Omental fat pad (tissue), 4 donors: ENCODE measurements at places on chromosomes 5 and 9. TPM values are rescaled to one million over a fixed set of nuclear protein-coding genes. Genes with fewer than 3 reads are reported as not detected.

DNA sequence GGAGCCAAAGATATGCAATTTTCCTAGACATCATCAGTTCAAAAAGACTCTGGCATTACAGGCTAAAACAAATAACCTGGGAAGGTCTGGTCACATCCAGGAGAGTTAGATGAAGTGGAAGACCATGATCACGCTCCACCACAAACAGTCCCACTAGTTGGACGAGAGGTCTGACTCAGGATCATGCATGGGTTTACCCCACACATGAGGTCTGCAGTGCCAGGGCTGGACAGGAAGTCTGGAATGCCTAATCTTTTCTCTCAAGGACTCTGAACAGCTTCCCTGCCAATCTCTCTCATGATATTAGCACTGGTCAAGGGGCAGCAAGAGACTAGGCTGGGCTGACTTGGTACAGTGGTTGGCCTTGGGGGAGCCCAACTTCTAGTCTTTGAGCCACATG is 7.1 kb downstream of the PRUNE2 start:
- DNase-seq, result no peak

GRCh38 chr5:170312666-170313065 is 15.1 kb upstream of the LCP2 start:
- DNase-seq, result no peak

ARID3C gene
- total RNA-seq, result not detected

DNA sequence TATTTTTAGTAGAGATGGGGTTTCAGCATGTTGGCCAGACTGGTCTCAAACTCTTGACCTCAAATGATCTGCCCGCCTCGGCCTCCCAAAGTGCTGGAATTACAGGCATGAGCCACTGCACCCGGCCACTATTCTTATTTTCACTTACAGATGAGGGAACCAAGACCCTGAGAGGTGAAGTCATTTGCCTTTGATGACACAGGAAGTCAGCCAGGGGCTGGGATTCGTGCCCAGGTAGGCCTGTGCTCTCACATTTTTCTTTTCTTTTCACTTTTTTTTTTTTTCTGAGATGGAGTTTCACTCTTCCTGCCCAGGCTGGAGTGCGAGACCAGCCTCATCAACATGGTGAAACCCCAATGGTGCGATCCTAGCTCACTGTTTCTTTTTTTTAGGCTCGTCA is 22.2 kb downstream of the ENG start:
- no peak for DNase-seq

- no peak for DNase-seq
Observed at GRCh38 chr9:33620738-33621439, 96.8 kb downstream of the ANKRD18B start.

DNA sequence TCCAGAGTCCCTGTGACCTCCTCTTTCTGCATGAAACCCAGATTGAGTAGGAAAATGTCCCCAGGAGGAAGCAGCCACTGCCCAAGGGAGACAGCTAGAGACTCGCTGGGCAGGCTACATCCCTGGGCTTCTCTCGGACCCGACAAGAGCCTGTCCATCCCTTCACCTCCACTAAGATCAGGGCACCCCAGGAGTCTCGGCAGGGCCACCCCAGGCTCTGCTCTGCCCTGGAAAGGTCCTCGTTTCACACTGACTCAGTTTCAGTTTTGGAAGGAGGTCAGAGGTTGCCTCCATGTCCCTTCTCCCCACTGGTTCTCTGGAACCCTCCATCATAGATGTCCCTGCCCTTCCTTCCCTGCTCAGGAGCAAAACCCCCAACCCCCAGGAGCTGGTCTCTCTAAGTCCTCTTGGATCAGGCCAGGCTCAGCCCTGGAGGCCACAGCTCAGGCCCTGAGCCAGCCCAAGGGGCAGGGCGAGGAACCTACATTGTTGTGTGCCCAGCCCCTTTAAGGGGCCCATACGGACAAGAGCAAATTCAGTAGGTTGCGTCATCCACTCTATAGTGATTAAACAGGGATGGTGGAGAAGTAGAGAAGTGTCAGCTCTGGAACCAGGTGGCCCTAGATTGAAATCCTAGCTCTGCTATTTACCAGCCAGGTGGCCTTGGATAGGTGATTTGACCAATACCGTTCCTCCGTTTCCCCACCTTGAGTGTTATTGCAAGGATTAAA is 37.4 kb downstream of the C9orf50 start:
- no peak for DNase-seq

DNA sequence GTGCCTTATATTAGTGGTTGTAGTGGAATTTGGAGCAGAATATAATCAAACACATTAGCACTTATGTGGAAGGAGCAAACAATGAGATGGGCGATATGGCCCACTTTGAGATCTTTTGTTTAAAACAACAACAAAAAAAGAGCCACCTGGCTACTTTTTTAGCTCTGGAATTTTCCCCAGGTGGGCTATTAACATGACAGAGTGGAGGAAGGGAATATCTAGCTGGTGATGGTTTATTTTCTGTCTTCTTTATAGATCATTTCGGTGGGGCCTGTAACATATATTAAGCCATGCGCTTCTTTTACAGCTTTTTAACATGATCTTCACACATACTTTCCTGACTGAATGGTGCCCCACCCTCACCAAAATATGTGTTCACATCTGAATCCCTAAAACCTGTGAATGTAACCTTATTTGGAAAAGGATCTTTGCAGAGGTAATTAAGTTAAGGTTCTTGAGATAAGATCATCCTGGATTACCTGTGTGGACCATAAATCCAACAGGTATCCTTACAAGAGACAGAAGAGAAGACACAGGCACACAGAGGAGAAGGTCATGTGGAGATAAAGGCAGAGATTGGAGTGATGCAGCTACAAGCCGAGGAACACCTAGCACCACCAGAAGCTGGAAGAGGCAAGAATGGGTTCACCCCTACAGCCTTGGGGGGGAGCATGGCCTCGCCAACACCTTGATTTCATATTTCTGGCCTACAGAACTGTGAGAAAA is 16.6 kb upstream of the ENTREP1 start:
- DNase-seq, result no peak

DNA sequence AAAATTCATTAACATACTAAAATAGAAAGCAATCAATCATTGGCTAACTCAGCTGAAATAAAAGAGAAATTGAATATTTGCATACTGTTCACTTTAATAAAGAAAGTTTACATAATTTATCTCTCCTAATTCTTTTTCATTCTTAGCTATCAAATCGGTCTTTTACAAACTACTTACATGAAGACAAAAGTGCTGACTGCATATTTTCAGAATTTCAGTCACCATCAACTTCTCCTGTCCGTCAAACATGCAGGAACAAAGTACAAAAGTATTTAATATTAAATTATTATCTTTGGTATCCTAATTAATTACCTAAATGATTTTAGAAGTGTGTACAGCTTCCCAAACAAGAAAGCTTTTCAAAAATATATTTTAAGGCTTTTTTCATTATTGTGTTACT is 248.4 kb downstream of the CYLC2 start:
- DNase-seq, result no peak

DNA sequence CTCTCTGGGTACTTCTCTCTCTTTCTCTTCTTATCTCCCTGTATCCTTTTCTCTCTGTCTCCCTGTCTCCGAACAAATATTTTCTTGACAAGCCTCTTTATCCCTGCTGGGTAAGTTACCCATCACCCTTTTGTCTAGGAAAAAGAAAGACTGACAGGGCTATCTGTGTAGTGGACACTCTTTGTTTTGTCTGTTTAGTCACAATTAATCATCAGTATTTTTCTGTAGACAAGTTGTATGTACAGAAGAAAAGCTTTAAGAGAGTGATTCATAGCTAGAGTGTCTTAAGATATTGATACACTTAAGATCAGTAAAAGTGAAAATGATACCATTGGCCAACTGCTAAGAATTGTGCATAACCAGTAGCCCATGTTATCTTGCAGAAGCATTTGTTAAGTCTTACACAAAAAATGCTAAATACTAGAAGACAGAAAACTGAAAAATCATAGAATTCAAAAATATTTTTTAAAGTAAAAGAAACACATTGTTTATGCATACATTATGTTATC is 1043.8 kb upstream of the EDIL3 start:
- DNase-seq, result no peak

DNA sequence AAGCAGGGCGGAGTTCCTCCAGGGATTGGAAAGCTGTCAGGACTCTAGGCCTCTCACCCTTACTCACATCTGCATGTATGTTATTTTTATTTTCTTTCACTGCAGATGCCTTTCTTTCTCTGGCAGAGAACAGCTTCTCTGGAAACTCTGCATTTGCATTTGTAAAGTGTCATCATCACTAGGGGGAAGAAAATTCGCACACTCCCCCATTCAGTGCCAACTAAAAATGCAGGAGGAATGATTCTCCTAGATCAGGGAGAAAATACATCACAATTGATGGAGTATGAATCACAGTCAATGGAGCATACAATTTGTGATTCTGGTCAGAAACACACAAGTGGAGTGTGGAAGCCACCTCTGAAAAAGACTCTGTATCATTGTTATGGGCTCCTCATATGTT is 351.4 kb upstream of the FTMT start:
- no peak for DNase-seq

GRCh38 chr5:152601806-152602732 is 197.0 kb upstream of the NMUR2 start:
- DNase-seq, result no peak

GRCh38 chr9:135896205-135896604 is 11.1 kb downstream of the CAMSAP1 start:
- no peak for DNase-seq

GRCh38 chr5:94693845-94694370 is 75.4 kb downstream of the SLF1 start:
- DNase-seq, result no peak

DNA sequence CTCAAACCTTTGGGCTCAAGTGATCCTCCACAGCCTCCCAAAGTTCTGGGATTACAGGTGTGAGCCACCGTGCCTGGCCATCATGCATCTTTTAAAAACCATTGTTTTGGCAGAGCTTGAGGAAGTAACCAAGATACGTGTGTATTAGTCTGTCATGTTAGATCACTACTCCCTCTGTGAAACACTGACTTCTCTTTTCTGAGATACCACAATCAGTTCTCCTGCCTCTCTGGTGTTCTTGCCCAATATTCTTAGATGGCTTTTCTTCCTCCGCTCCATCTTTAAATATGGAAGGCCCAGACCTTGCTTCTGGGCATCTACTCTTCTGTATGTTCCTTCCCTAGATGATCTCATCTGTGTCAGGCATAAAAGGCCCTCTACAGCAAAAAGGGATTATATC is 14.2 kb upstream of the CCNB1 start:
- DNase-seq, result no peak

POLR3G gene
- total RNA-seq, result 1.3 TPM

DNA sequence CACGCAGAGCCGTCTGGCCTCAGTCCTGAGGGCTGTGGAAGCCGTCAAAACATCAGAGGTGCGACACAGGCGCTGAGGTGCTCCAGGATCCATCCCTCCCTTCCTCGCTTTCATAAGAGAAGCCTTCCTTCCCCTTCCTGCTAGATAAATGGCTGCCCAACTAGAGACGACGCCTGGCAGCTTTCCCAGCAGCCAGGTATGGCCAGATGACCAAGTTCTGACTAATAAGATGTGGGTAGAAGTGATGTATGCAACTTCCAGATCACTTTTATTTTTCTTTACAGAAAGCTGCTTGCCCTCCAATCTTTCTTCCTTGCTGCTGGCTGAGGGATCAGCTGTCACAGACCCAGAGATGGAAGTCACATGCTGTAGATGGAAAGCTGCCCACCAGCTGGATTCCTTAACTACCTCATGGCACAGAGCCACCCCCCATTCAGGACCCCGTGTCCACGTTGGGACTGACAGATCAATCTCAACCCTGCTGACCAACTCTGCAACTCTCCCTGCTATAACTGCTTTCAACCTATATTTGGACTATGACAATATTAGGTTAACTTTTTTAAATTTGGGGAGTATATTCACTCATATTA is 8.8 kb downstream of the MAPK9 start:
- DNase-seq, result no peak
